ENCODE measurements at places on chromosomes 12 and 14. TPM values are rescaled to one million over a fixed set of nuclear protein-coding genes. Genes with fewer than 3 reads are reported as not detected.

Gene DYRK4
- total RNA-seq: 60.5 TPM

Gene TMEM121
- 3.5 TPM for total RNA-seq

Gene TXNRD1
- 340 TPM for total RNA-seq

Gene PLEKHH1
- total RNA-seq: 4.3 TPM

Gene AGAP2
- 11.2 TPM for total RNA-seq

Gene ZDHHC22
- total RNA-seq: 0.10 TPM

Gene ACVRL1
- total RNA-seq: 0.87 TPM

Gene PMCH
- total RNA-seq: not detected

Gene SAMD15
- total RNA-seq: 2.6 TPM

Gene DAO
- not detected for total RNA-seq

Gene FLRT2
- total RNA-seq: 6.7 TPM

Gene SERPINA1
- 1.4 TPM for total RNA-seq

DNA sequence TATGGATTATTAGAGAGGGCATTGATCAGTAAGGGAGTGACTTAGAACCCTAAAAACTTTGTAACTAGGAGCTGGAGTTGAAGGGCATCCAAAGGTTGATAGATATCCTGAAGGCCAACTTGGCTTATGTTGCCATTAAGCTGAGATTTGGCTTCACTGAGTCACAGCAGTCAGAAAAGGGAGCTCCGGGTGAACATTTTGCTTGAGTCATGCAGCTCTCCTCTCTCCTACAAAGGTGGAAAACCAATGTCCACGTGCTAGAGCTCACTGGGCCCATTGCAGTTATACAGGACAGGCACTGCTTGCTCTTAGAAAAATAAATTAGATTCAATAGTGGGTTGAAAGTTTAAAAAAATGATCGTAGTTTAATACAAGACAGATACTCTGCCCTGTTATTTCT, 87.3 kb upstream of the LRIG3 start:
- DNase-seq: no peak

- DNase-seq: no peak
Measured at GRCh38 chr12:103498990-103499389, 3.2 kb upstream of the C12orf42 start.

DNA sequence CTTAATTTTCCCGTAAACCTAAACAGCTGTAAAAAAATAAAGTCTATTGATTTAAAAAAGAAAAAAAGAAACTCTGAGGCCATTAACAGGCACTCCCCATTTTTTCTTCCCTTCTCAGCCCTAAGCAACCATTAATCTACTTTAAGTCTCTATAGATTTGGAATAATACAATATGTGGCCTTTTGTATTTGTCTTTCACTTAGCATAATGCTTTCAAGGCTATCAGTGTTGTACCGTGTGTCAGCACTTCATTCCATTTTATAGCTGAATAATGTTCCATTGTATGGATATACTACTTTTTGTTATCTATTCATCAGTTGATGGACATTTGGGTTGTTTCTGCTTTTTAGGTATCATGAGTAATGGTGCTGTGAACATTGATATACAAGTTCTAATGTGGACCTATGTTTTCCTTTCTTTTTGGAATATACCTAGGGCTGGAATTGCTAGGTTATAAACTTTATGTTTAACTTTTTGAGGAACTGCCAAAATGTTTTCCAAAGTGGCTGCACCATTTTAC, 15.7 kb downstream of the CREBL2 start:
- no peak for DNase-seq

- no peak for DNase-seq
Measured at GRCh38 chr14:103763730-103764488, 48.3 kb downstream of the ZFYVE21 start.

- DNase-seq: no peak
Measured at GRCh38 chr12:124869059-124869665, 5.5 kb upstream of the SCARB1 start.

DNA sequence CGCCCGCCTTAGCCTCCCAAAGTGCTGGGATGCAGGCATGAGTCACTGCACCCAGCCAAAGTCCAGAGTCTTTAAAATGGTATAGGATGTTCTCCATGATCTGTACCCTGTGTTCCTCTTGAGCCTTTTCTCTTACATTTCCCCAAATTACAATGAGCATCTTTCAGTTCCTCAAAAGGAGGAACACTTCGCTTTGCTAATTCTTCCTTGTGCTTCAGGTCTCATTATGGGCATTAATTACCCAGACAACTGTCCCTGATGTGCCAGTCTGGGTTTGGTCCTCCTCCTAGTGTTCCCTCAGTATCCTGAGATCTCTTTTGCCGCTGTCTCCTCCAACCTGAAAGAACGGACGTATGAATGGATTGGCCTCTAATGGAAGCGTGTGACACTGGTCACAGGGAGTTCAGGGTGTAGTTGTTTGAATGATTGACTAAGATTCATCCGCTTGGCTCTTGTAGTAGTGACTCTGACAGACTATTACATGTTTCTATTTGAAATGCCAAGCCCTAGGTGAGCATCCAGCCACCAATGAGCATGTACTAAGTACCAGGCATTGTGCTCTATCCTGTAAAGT, 8.2 kb downstream of the PRKCH start:
- no peak for DNase-seq

GRCh38 chr12:619346-619745, 43.9 kb downstream of the NINJ2 start:
- no peak for DNase-seq

DNA sequence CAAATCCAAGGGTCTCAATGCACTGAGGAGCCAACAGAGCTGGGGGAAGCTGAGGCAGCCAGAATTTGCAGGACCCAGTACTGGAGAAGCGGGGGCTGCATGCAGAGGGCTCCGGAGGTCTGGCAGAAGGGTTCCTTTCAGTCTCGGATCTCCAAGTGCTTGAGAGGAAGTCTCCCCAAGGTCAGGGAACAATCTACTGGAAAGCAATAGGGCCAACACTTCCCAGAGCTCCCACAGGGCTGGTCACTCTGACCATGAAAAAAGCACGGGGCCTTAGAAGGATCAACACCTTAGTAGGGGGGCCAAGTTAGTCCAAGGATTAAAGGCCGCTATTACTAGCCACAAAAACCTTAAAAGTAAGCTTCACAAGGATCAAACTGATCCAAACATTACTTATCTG, 31.7 kb downstream of the SPPL3 start:
- no peak for DNase-seq

DNA sequence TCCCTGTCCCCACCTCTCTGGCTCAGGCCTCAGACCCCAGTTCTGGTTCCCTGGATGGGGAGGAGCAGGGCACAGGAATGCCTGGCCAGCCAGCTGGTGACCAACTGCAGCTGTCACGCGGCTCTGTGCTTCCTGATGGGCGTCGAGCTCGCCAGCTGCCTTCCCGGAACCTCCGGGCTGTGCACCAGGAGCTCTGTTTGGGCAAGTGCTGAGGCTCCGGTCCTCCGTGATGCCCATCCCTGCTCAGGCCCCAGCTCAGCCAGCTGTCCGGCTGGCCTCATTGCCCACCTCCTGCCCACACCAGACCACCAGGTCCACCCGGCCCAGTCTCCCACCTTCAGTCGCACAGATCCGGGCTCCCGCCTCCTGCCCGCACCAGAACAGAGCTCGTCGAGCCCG, 4.8 kb downstream of the IFFO1 start:
- DNase-seq: no peak

- DNase-seq: no peak
Measured at GRCh38 chr12:121096199-121096798, 36.4 kb upstream of the P2RX7 start.

DNA sequence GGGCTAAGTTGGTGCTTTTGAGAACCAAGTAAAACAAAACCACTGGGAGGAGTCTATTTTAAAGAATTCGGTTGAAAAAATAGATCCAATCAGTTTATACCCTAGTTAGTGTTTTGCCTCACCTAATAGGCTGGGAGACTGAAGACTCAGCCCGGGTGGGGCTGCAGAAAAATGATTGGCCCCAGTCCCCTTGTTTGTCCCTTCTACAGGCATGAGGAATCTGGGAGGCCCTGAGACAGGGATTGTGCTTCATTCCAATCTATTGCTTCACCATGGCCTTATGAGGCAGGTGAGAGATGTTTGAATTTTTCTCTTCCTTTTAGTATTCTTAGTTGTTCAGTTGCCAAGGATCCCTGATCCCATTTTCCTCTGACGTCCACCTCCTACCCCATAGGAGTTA, 1.8 kb upstream of the RAB5B start:
- DNase-seq: peak; percentile 83

DNA sequence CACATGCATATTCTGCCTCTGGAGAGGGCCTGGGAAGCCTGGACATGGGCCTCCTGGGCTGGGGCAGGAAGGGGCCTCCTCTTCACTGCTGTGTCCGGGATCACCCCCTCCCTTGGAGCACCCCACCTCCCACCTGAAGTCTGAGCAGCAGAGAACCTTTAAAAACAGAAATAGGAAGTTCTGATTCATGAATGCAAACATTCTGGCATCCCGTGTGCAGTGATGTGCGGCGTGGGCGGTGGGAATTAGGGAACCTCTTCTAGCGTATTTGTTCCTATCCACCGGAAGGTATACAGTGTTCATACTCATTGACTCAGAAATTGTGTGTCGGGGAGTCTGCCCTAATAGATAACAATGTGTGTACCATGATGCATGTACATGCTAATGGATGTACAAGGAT, 46.2 kb downstream of the C14orf132 start:
- DNase-seq: no peak

- DNase-seq: peak; percentile 54
Measured at GRCh38 chr14:77128414-77128891, 13.1 kb downstream of the ZDHHC22 start.

GRCh38 chr12:77687321-77687720, 143.4 kb upstream of the NAV3 start:
- DNase-seq: no peak

- no peak for DNase-seq
Measured at GRCh38 chr14:23481979-23482822, 12.7 kb downstream of the NGDN start.

GRCh38 chr12:48119834-48120195, 651 bp downstream of the PFKM start:
- DNase-seq: no peak

DNA sequence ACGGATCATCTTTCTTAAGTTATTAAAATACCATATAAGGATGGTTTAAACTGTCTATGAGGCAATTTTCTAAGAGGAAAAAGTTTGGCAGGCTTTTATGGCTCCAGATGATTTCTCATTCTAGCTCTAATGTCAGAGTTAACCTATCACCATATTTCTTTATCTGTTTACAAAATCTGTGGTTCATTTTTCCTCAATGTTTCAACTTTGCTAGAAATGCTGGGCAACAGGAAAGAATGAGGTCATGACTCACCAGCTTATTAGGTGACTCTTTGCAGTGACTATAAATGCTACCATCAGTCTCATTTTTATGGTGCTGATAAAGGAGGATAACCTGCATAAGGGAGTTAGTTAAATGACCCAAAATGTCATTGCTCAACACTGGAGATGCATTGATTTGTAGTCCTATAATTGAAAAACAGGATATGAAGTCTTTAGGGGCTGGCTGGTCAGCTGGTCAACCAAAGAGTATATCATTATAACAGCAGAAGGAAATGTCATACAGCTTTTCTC, 45.3 kb upstream of the RAP1B start:
- DNase-seq: peak; percentile 81

DNA sequence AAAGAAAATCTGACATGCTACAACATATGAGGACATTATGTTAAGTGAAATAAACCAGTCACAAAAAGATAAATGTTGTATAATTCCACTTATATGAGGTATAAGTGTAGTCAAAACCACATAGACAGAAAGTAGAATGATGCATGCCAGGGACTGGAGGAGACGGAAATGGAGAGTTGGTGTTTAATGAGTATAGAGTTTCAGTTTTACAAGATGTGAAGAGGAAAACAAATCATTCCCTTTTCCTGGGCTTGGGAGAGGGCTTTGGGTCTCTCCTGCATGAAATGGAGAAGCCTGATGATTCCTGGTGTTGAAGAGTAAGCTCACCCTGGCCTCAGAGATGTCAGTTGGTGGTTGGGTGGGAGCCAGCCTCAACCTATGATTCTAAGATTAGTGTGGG, 158.4 kb upstream of the PLXNC1 start:
- no peak for DNase-seq

DNA sequence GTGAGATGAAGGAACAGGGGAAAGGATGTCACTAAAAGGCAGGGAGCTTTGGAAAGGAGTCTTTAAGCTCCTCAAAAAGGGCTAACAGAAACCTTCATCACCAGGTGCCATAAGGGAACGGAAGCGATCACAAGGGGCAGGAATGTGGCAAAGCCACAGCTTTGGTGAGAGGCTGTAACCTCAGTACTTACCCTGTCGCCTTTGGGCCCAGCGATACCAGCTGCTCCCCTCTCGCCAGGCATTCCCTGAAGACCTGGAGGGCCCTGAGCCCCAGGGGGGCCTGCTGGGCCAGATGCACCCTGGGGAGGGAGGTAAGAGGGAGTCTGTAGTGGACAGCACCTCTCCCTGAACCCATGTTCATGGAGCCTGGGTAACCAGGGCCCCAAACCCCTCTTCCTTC, 18.9 kb downstream of the TMEM106C start:
- DNase-seq: no peak

DNA sequence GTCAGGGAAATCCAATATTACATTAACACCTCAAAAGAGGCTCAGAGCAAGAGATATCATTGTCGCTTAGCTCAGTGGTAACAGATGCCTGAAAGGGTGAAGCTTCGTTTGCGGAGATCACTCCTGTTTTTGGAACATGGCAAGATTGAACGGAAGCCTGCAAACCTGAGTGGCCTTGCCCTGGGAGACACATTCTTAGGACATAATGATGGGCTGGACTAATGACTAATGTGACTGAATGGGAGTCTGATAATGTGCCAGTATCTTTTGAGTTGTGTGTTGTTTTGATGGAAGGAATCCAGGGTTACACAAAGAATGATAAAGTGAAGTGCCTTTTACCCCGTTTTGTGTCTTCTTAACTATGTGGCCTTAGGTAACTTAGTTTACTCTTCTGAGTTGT, 109.3 kb upstream of the IFNG-AS1 start:
- DNase-seq: no peak
